Activated T-helper 1 cell treated with anti-CD3 and anti-CD28 coated beads, Interleukin-2, amount 50 U/mL, for 16 hours (primary cell): ENCODE measurements at places on chromosomes 16 and 17.
A peak's percentile ranks its signal among the peaks of the same experiment; 100 is the strongest.

DNA sequence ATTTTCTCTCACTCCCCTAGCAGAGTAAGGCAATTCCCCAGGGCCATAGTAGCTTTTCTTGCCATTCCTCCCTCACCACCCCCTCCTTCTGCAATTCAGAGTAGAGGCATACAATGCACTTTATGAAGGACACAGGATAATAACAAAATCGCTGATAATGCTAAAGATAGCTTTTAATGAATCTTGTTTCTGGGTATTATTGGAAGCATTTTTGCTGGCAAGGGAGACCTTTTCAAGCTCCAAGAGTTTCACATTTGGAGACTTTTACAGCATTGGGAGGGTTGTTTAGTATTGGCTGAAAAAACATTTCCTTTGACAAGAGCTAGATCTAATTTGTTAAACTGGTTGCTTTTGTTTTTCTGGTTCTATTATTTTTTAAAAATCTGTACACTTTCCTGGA, 573.0 kb upstream of the C16orf82 start:
- DNase-seq: no peak

- no peak for DNase-seq
Observed at GRCh38 chr17:33178681-33179080, 114.4 kb downstream of the ASIC2 start.

GRCh38 chr17:75181608-75182318, 996 bp downstream of the SUMO2 start:
- peak; percentile 24 for DNase-seq

- DNase-seq: no peak
Observed at GRCh38 chr16:54316095-54316889, 29.7 kb upstream of the IRX3 start.

DNA sequence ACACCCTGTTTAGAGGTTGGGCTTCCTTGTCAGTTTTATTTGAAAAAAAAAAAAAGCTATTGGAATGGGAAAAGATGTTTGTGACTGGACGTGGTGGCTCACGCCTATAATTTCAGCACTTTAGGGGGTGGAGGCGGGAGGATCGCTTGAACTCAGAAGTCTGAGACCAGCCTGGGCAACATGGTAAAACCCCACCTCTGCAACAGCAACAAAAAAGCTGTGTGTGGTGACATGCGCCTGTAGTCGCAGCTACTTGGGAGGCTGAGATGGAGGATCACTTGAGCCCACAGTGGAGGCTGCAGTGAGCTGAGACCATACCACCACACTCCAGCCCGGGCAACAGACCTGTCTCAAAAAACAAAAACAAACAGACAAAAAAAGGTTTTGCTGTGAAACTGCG, 66.1 kb upstream of the SIAH1 start:
- DNase-seq: no peak

DNA sequence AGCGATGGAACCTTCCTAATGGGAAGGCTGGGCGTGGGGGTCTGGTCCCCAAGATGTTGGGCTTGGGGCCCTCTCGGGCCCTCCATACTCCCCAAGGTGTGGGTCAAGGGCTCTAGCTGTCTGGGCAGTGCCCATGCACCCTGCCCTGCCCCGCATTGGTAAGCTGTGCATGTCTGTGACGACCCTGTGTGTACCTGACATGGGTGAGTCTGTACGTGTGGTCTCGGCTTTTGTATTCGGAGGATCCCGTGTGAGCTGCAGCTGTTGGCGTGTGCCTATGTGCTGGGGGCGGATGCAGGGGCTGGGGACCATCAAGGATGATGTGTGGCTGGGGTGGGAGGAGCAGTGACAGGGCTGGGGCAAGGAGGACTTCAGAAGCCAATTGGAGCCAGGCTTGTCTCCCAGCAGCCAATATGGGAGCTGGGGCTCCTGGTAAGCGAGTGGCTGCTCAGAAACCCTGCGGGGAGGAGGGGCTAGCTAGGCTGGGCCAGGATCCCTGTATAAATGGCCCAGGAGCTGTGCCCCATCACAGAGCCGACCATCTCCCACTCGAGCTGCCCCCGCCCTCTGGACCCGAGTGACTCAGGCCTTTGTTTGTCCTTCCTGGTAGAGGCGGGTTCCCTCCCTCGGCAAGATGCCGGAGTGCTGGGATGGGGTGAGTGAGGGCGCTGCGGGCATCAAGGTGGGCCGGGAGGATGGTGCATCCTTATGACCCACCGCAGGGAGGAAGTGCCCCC, at the start of gene NDRG4:
Gene NDRG4 (plus strand): TSS at position 529 of the 737 bp plus-strand sequence. CDS start 106 bp downstream, at position 635.
- DNase-seq: no peak

DNA sequence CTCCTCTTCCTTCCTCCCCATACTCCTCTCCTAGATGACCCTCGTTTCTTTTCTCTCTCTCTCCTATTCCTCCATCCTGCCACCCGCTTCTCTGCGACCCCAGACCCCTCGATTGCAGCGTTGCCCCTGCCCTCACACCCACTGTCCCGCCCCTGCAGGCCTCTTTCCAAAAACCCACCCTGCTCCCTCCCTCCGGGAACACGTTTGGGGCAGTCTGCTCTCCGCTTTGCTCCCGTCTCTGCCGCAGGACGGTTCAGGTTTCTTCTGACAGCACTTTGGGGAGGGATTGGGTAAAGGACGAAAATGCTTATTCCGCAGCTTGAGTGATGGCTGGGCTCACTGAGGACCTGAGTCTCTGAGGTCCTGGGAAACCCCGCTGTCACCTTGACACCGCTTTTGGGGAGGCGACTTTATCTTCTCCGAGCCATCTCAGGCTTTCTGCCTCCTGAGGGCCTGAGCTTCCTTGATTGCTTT, 690 bp downstream of the NDE1 start:
- DNase-seq: peak; percentile 23

DNA sequence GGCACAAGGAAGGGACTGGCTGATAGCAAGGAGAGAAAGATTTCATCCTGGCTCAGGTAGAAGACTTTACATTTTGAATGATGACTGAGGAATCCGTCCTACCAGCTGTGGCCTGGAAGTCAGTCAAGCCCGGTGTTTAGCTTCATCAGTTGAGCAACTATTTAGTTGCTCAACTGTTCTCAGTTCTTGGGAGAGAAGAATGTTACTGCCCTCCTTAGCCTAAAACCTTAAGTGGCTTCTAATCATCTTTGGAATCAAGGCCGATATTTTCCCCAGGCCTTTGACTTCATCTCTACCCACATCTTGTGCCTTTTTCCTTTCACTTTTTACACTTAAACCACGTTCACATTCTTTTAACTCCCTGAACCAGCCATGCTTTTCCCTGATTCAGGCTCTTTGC, 17.3 kb upstream of the RBL2 start:
- no peak for DNase-seq

- no peak for DNase-seq
Observed at GRCh38 chr17:81651692-81652091, 4.7 kb downstream of the PDE6G start.

DNA sequence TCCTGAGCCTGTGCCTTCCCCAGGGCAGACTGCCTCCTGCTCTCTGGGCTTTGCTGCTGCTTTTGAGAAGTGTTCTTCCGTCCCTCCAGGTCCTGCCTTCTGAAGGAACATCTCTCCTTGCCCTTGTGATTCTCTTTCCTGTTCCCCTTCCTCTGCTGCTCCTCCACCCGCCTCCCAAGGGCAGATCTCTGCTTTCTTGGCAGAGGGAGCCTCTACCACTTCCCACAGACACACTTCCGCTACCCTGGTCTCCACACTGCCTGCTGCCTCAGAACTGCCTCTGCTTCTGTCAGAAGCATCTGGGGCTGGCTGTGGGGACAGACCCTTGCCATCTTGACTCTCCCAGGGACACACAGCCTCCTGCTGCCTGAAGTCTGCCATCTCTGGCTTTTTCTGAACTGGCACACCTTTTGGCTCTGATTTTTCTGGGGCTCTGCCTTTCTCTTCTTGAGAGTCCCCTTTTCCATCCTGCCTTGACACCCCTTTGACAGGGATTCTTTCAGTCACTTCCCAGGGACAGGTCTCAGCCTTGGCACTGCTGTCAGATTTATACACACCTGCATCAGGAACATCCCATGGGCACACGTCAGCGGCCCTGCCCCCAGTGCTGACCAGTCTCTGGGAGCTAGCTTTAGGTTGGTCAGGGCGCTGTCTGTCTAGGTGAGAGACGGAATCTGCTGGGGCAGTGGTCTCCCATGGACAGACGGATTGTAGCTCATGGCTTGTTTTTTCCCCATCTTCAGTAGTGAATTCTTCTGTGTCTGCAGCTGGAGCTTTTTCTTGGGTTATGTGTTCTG, 16.6 kb downstream of the GPR179 start:
- no peak for DNase-seq

DNA sequence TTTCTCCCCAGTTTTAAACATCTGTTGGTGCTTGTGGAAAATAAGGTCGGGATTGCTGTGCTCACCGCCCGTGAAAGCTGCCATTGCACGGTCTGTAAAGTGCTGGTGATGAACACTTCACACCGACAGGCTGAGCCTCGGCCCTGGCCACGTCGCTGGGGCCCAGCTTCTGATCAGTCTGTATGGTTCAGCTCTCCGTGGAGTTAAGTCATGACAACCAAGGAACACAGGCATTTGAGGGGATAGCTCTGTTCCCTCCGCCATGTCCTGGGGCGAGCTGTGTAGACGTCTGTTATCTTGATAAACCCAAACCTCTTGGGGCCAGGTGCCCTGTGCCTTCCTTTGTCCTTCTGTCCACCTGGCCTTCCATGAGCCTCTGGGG, 110.6 kb downstream of the METRNL start:
- no peak for DNase-seq

DNA sequence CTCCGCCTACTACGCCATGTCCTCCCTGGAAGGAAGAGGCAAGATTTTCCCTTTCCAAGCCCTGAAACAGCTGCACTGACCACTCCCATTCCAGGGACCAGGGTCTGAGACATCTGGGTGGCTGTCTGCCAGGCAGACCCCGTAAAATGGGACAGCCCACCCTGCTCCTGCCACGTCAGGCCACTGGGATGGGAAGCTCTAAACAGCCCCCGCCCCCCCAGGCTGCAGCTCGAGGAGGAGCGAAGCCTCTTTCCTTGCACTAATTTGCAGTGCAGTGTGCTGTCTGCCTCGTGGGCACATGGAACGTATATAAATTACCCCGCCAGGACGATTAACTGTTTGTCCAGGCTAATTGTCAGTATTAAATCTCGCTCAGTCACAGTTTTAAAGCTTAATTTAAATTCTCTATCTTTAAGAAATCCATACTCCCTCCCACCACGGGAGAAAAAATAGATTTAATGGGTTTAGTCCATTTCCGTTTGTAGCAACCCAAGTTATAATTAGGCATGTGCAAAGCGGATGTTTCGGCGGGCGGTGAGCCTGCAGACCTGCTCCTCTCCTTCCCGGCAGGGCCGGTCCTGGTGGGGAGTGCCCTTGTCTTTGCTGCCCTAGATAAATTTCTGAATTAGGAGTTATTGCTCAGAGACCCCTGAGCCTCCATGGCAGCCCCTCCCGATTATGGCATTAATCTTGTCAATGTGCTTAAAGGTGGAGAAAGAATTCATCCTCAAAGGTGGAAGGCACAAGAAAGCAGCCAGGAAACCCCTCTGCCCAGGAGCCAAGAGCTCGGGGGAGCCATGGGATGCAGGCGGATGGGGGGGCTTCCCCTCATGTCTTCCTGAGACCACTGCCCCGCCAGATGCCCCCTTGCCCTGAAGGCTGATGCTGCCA, 268.0 kb upstream of the TNRC6C start:
- no peak for DNase-seq

- no peak for DNase-seq
Observed at GRCh38 chr17:75205793-75206163, 299 bp downstream of the NUP85 start.

GRCh38 chr17:73798111-73798748, 154.0 kb upstream of the SDK2 start:
- DNase-seq: no peak

DNA sequence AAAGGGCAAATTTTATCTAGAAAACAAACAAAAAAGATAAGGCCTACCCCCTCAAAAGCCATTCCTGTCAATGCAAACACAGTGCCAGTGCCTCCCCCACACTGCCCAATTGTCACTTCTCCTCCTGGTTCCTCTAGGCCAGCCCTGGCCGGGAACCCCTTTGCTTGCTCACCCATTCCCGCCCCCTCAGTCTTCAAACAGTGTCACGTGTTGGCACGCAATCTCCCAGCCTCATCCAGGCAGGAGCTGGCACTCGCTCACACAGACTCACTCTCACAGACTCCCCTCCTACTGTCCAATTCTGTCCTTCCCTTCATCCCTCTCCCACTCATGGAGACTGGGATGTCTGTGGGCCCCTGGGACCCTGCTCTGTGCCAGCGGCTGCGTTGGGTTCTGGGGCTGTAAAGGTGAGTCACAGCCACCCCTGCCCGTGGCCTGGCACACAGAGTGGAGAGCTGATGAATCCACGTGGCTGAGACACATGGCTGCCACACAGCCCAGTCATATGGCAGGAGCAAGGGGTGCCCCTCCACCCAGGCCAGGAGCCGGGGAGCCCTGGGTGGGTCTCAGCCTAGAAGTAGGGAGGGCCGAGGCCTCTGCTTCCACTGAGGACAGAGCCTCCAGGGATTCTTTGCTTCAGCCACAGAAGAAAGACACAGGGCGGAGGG, 54.8 kb downstream of the VAC14 start:
- DNase-seq: no peak

DNA sequence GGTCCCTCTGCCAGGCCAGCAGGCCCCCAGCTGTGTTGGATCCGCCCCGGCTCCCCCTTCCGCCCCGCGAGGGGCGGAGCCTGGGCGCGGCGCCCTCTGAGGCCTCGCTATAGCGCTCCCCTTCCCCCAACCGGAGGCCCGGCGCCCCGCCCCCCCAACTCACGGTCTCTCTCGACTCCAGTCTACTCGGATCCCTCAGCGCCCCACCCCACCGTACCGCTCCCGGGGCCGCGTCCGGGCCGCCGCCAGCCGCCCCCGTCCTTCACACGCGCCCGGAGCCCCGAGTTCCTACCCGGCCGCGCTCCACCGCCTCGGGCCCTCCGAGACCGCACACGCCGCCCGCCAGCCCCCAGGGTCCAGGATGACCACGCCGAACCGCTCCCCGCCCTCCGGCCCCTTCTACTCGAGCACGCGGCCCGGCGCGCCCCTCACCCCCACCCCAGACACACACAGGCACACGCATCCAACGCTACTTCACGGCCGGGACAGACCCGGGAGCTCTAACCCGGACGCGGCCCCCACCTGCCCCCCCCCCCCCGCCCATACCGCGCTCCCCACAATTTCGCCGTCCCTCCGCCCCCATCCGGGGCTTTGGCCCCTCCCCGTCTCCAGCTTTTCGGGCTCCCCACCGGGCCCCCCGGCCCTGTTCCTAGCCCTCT, 1.4 kb downstream of the PHF23 start:
- DNase-seq: peak; percentile 71

- no peak for DNase-seq
Observed at GRCh38 chr16:21156767-21157467, 1.6 kb upstream of the LDAF1 start.

- no peak for DNase-seq
Observed at GRCh38 chr17:49388692-49389513, 25.8 kb downstream of the PHB1 start.

- no peak for DNase-seq
Observed at GRCh38 chr17:41976142-41976768, 9.7 kb downstream of the CNP start.

- DNase-seq: peak; percentile 26
Observed at GRCh38 chr17:60077672-60078519, 825 bp downstream of the HEATR6 start.
